ENCODE measurements at places on chromosomes 7 and 10.

- no peak for DNase-seq
These were observed 167.7 kb upstream of the SHH start for GRCh38 chr7:155979994-155980393.

GRCh38 chr10:70358446-70358845 is 24.0 kb downstream of the LRRC20 start:
- DNase-seq = no peak

- DNase-seq = no peak
These were observed 27.1 kb upstream of the CC2D2B start for GRCh38 chr10:95880704-95881103.

GRCh38 chr7:25864511-25864910 is 287.5 kb upstream of the NFE2L3 start:
- DNase-seq = no peak

DNA sequence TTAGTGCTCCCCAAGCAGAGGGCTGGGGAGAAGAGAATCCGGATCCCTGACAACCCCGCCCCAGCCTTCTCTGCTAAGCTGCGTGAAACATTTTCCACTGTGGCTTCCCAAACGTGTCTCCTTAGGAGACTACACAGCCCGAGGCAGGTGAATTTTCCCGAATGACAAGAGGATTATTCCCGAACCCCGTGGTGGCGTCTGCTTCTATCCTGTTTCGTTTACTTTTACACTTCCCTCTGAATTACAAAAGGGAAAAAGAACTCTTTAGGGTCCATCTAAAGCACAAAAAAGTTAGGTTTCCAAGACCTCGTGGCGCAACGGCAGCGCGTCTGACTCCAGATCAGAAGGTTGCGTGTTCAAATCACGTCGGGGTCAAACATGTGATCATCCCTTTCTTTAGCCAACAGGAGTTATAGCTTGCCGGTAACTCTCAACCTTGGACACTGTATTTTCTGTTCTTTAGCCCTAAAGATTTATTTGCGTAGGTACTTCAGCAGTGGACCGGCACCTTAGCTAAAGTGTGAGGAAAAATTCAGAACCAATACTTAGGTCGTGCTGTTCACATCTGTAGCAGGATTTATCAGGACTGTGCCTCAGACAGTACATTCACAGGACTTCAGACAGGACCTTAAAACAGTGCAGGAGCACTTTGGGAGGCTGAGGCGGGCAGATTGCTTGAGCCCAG is 3.2 kb upstream of the ZNF789 start:
- no peak for DNase-seq

All from GM19239 (cell line).